ENCODE measurements at places on chromosomes 4 and X.

DNA sequence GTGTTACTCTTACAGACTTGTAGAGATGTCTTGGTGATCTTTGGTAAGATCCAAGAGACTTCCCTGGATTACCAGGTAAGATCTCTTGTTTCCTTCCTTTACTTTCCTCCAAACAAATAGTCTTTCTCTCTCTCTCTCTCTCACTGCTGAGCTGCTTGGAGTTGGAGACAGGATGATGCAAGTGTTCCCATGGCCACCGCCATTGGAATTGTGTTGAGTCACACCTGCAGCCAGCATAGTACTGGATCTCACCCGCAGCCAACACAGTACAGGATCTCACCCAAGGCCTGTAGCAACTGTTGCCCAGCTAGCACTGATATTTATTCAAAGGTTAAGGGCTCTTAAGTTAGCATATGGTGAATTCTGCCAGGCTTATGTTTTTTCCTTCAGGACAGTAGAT, 1080.9 kb downstream of the FAT4 start:
- peak; percentile 33 for DNase-seq

DNA sequence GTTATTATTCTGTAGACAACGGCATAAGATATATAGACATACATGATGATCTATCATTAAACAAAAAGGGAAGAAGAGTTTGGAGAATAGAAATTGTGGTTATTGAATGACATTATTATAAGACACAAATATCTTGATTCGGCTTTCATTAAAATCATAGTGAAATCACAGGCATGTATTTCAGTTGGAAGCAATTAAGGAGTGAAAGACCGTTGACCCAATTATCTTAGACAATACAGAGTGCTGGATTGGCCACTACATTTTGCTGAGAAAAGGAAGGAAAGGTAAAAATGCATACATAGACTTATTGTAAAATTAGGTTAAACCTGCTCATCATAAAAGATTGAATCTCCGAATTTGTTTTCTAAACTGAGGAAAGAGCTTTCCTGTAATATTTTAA, 209.8 kb downstream of the KCNIP4 start:
- no peak for DNase-seq

GRCh38 chr4:106289737-106290136, 26.3 kb downstream of the TBCK start:
- DNase-seq = no peak

DNA sequence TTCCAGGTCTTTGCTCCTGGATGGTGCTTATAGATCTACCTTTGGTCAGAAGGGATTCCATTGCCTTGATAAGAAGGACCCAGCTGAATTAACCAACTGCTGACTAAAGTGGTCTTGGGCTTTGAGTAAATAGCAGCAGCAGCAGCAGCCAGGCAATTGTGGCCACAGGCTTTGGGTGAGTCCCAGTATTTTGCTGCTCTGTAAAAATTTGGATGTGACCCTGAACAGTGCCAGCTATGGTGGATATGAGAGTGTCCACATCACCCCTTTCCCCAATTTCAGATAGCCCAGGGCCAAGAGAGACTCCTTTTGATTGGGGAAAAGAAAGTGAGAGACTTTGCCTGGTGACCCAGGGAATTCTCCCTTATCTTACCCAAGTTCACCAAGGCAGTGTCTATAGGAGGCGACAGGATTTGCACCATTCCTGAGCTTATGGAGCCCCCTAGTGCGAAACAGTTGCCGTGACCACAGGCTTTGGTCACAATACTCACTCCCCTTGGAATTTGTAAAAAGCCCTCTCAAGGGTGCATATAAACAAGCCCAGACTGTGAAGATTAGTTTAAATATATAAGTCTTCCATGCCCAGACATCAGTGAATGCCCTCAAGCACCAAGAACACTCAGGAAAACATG, 518.0 kb downstream of the TMA16 start:
- DNase-seq = no peak

GRCh38 chrX:12480956-12481355, 310.3 kb upstream of the PRPS2 start:
- peak; percentile 35 for DNase-seq

DNA sequence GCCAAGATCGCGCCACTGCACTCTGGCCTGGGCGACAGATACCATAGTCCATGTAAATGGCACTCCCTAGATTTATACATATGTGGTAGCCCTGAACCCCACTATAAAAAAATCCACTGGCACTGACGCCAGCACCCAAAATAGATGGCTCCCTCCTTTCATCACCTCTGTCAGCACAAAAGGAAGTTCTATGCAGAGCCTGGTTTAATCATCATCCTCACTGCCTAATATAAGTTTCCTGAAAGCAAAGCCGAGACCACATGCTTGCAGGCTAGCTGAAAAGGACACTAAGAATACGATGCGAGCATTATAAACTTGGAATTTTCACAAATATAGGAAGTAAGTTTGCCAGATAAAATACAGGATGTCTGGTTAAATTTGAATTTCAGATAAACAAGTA, 27.5 kb upstream of the DOCK11 start:
- DNase-seq = no peak

- no peak for DNase-seq
These were observed 219.5 kb downstream of the HS6ST2 start for GRCh38 chrX:132738951-132739350.

DNA sequence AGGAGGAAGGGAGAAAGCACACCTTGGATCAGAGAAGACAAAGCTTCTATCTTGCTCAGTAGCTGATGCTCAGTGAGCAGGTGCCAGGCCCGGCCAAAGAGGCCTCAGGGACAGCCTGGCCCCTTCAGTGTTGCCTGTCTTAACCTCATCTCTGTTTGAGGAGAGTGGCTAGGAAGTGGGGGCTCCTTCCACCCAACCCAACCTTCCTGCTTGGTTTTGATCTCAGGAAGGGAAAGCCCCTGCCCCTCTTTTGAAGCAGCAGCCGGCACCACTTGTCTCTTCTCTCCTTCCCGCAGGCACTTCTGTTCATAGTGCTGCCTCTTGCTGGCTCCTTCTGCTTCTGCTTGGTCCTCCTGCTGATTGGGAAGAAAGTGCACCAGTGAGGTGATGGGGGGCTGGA, 2.4 kb upstream of the AFF2 start:
- DNase-seq = no peak

DNA sequence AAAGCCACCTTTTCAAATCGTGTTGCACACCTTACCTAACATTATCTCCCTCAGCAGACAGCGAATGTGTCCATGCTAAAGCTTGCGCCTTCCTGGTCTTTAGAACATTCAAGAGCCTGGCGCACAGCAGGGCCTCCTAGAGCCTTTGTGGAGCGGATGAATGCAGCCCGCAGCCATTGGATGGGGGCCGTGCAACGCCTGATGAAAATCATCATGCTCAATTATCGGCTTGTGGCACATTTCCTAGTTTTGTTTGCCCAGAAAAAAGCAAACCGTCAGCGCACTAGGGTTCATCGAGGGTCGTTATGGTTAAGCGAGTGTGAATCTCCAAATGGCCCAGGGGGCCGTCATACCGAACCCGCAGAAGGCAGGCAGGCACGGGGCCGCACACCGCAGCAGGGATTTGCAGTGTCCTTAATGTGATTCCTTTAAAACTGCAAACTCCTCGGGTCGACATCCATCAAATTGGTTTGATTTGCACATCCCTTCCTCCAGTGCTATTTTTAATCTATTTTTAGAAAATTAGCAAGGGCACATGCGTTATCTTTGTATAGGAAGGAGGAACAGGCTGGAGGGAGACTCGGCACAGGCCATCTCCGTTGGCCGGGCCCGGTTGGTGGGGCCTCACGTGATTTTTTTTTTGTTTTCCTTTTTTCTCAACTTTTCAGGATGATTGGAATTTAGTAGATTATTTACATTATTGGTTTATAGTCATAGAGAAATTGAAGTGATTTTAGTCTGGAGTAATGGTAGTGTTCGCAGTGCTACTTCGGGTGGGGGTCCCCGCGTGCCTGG, 53.1 kb downstream of the ABLIM2 start:
- DNase-seq = no peak

GRCh38 chrX:31070057-31070468, 1.8 kb downstream of the FTHL17 start:
- DNase-seq = no peak

DNA sequence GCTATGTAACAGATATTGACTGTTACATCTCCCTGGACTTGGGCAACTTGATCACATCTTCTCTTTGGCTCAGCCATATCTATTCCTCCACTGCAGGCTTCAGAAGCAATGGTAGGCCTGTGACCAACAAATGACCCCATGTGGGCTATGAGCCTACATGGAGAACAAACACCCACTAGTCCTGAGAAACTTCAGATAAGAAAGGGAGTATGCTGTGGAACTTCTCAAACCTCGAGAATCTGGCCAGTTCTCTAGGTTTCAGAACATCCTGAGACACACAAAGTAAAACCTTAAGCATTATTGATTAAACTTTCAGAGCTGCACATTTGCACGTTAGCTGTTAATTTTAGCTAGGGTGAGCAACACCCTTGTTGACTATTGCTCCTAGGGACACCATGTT, 16.3 kb downstream of the RBMX2 start:
- DNase-seq = no peak

- DNase-seq = no peak
These were observed 6.7 kb upstream of the RAB39B start for GRCh38 chrX:155270969-155271368.

DNA sequence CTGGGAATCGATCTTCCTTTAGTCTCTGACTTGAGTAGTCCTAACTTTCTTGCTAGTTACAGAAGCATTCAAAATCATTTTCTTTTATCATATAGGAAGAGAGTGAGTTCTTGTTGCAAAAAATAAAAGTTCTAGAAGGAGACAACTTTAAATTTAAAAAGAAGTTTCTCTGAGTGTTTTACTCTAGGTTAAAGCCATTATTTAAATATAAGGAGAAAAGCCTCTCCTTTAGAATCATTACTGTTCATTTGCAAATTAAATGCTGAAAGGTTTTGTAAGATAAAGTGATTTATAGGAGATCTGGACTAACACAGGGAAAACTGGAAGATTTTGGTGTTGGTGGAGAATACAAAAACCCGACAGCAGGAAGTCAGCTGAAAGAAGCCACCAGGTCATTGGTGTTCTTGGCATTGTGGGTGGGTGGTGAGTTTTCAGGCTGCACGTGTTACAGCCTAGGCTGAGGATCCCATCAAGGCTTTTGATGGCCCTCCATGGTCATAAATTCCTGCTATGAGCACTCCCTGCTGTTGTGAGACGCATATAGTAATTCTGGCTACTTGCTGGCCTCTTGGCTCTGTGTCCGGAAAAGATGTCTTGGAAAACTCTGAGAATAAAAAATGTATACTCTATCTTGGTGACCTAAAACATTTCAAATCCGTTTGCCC, 81.6 kb downstream of the GPAT3 start:
- no peak for DNase-seq

DNA sequence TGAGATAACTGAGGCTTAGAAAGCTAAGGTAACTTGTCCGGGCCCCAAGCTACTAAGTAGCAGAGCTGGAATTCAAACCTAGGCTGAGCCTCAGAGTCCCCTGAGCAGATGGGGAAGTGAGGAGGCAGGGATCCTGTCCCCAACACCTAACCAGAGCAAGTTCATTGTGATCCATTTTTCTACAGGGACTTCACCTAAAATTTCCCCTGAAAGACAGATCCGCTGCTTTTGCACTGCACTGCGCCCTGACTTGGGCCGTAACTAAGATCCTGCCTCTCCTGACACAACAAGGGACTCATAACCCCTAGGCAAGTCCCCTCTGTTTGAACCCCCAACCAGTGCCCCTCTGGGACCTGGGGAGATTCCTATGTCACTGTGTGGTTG, 25.6 kb upstream of the MTM1 start:
- DNase-seq = no peak

DNA sequence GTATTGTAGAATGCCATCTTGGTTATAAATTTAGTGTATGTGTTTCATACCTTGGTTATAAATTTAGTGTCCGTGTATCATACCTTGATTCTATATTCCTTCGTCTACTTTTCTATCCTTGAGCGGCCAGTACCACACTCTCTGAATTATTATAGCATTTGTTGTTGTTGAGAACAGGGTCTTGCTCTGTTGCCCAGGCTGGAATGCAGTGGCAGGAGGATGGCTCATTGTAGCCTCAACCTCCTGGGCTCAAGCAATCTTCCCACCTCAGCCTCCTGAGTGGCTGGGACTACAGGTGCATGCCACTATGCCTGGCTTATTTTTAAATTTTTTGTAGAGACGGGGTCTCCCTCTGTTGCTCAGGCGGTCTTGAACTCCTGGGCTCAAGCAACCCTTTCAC, 50.1 kb downstream of the FAM193A start:
- DNase-seq = no peak

DNA sequence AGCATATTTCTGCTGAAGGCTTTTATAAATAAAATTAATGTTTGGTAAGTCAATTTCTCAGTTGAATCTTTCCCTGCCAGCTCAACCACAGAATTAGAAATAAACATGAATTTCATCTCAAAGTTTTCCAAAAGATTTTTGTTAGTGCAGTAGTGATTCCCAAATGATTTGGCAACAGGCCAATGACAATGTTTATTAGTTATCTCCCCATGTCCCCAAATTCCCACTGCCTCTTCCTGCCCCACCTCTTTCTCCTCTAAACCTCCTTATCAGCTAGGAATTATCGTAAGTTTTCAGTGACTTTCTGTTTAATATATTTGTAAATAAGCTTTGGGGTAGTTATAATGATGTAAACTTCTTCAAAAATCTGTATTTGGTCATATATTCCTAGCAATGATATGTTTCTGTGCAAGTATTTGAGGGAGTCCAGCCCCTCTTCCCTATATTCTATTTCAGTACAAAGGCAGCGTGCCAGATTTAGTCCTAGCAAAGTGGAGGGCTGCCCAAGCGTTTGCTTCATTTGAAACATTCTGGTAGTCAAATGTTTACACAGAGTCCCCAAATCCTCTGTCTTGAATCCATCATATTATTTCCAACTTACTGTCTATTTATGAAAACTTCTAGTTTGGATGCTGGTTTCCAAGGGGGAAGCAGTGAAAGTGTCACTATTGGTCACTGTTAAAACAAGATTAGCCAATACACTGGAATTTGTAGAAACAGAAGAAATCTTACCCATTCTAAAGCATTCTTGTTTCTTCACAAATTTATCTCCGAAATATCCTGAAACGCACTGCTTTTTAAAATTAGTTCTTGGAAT, 33.7 kb upstream of the ANKRD50 start:
- peak; percentile 4 for DNase-seq

DNA sequence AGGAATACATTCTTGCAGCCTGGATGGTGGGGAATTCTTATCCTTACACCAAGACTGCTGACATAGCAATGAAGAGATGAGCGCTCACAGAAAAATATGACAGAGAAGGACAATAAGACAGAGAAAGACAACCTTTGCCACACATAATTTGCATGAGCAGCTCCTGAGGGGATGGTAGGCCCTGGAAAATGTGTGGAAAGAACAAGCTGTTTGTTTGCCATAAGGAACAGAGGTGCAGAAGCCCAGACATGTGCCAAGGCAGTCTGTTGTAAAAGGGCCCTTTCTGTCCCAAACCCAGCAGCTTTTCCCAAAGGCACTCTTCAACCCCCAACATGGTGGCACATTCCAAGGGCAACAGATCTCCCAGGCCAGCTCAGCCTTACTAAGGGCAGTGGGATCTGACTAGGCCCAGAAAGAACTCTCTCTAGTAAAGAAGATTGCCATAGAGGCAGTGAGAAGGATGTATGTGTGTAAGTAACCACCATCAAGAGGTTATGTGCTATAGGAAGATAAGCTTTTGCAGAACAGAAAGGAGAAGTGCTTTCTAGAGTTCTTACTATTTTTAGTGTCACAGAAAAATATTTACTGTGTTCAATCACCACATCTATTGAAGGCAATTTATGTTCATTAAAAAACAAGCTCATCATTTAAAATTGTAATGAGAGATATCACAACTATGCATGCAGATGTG, 287.0 kb upstream of the RASGEF1B start:
- DNase-seq = no peak
